ENCODE measurements at places on chromosomes 2 and 18.

DNA sequence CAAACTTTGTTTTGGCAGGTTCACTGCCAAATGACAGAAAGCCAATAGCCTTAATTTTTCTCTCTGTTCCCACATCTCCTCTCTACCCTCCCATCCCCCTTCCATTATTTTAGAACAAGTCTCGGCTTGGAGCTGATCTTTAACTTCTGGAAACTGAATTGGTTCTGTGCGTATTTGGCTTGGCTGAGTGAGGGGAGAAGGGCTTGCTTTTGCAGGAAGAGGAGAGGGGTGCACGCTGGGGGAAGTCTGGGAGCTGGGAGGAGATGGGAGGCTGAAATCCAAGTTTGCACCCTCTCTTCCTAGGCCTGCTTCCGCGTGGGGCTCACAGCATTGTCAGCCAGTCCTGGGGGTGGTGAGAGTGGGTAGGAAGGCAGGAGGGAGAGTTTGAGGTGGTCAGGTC lies 176.1 kb upstream of the SPRED2 start:
- no peak for DNase-seq

GRCh38 chr2:168742258-168742932 lies 60.0 kb upstream of the NOSTRIN start:
- no peak for DNase-seq

GRCh38 chr2:180254872-180255271 lies 247.8 kb upstream of the CWC22 start:
- DNase-seq, result no peak

- no peak for DNase-seq
Measured at GRCh38 chr2:38371235-38371634, 5.8 kb downstream of the ATL2 start.

DNA sequence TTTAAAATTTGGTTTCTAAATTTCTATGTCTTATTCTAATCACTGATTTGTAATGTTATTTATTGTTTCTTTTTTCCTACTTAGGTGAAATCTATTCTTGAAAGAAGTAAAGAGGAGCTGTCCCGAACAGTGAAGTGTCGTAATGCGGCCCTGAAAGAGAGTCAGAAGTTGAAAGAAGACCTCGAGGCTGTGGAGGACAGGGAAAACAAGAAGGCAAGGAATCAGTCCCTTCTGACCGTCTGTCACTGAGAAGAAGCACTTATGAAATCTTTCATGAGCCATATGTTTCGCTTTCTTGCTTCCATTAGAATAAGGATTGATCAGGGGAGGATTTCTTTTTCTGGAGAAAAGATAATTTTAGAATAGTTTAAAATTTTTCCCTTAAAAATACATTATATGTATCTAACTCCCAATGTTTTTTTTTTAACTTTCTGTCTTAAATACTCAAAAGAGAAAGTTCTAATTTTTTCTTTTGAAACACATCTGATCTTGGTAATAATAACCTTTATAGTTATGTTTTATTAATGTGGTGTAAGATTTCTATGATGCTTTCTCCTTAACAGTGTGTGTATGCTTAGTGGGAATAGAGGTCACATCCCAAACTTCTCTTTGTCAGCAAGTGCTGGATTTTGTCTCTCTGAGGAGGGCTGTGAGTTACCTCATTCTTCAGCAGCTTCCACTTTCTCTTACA lies 79.0 kb downstream of the CCDC150 start:
- no peak for DNase-seq

DNA sequence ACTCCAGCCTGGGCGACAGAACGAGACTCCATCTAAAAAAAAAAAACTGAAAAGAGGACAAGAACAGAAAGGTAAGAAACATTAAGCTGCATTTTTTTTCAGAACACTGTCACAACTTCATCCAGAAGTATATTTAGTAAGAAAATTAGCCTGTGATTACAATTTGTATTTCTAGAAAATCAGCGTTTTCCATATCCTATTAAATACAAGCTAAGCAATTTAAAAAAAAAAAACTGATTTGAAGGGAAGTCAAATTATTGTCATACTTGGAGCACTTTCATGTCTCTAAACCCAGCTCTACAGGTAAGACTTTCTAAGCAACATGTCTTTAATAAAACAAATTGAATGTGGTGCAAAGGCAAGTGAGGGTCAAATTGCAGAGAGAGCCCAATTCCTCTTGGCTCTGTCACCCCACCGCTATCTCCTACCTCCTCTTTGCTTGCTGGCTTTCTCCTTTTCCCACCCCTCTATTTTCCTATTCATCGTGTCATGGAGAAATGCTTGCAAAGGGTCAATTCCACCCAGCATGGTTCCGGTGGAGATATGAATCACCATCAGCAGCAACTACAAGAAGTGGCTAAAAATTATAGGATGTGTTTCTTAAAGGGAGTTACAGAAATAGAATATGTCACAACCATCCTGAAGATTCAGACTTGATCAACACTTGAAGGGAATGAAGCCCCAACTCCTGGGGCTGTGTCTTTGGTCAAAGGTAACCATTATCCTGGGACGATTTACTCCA lies 68.4 kb upstream of the BCL11A start:
- DNase-seq, result no peak

DNA sequence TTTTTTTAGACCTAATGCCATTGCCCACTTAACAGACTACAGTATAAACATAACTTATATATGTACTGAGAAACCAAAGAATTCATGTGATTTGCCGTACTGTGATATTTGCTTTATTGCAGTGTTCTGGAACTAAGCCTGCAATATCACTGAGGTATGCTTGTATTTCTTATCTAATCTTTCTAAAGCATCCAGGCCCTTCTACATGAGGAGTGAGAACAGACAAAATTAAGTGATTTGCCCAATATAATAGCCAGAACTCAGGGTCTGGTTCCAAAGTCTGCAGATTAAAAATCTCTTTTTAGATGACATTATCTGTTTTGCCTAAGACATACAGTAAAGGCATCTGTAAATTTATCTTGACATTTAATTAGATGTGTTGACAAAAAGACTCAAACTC lies 41.9 kb downstream of the BMPR2 start:
- no peak for DNase-seq

GRCh38 chr18:48864876-48865275 lies 85.9 kb downstream of the SMAD7 start:
- DNase-seq, result no peak

DNA sequence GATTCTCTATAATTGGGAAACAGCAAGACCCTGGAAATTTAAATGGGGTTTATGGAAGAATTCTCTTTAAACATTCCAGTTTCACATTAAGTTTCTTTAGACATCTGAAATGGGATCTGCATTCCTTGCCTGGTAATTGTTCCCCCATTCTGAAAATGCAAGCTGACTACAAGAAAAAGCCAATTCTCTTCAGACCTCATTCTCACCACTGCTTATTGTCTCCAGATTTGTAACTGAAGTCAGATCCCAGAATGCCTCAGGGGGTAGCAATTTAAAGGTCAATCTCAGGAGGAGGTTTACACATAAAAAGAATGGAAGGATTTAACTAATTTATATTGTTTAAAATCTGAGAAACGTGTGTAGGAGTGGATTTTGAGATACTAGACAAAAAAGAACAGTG lies 41.2 kb downstream of the COL3A1 start:
- no peak for DNase-seq

- no peak for DNase-seq
Measured at GRCh38 chr18:22412176-22412911, 5.4 kb downstream of the CTAGE1 start.

DNA sequence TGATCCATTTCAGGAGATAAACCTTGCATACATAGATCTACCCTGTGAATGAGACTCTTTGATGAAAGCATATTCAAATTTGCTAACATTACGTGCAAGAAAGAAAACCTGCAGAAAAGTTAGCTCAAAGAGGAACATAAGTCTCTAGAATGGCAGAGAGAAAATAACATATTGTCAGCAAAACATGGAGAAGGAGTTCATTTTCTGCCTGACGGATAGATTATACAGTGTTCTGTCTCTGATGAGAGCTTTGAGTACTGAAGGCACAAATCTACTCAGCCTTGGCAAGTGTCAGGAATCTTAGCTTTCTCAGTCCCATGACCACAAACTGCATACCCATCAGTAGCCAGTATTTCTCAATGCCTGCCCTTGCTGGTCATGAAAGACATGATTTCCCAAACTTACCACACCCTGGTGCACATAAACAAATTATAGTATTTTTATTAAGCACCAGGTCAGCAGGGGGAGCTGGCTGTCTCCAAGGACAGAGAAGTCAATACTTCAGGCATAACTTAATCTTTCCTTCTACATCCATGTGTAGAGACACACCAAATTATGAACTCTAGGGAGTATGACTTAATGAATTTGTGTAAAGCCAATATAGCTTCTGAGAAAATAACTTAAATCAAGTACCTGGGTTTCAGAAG lies 401.2 kb upstream of the SOX11 start:
- DNase-seq, result no peak

- DNase-seq, result no peak
Measured at GRCh38 chr18:79092874-79093273, 23.7 kb downstream of the ATP9B start.

DNA sequence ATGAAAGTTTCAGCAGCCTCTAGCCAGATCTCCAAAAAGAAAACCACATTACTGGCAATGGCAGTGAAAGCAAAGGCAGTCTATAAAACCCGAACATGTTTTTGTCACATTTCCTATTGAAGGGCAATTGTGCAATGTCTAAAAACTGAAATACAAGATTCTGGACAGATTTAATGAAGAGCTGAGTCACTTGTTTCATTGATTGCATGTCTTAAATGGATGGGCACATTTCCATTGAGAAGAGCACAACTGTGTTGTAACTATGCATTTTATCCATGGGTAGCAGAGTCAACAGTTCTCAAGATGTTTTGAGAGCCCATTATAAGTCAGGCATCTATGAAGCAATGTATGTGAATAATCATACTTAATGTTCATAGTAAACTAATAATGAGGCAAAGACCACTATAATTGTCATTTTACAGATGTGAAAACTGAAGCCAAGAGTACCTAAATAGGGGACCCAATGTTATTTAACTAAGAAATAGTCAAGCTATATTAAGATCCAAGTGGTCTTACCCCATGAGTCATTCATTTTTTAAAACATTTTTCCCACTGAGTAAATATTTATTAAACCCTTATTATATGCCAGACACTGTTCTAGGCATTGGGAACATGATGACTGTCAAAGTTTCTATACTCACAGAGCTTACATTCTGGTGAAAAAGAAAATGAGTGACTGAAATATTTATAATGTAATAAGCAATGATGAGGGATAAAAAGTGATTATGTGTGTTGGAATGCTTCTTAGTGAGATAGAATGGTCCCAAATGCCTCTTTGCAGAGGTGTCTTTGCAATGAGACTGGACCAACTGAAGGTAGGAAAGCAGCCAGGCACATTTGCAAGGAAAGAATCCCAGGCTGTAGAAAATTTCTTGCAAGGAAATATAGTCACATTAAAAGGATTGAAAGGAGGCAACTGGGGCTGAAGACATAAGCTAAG lies 818.9 kb upstream of the ACVR2A start:
- DNase-seq, result no peak

DNA sequence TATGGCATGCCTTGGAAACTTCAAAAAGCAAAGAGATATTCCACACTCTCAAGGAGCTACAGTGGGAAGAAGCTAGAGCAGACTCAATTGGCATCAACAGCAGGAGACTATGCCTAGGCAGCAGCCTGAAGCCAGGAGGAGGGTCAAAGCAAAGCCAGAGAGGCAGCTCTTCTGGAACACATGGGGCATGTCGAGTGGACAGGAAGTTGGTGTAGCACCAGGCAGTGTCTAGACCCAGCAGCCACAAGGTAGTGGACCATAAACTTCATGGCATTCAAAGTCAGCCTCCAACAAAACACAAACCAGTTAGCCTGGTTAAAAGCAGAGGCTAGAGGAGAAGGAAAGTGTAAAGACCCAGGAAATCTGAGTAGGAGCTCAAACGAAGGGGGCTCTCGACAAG lies 311.2 kb upstream of the PKDCC start:
- no peak for DNase-seq

- no peak for DNase-seq
Measured at GRCh38 chr2:161041356-161041755, 118.9 kb upstream of the TANK start.

GRCh38 chr2:100416935-100417710 lies at the start of gene CHST10:
CHST10 (minus strand) TSS chr2:100417668; CDS start chr2:100406675, 10,993 bp downstream.
- peak; percentile 43 for DNase-seq

- no peak for DNase-seq
Measured at GRCh38 chr2:67309281-67309680, 87.9 kb upstream of the ETAA1 start.

DNA sequence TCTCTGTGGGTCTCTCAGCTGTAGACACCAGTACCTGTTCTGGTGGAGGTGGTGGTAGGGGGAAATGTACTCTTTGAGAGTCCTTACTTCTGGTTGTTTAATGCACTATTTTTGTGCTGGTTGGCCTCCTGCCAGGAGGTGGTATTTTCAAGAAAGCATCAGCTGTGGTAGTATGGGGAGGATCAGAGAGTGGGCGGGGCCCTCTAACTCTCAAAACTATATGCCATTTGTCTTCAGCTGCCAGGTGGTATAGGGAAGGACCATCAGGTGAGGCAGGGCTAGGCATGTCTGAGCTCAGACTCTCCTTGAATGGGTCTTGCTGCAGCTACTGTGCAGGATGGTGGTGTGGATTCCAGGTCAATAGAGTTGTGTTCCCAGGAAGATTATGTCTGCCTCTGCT lies 1100.8 kb downstream of the CNTNAP5 start:
- no peak for DNase-seq

DNA sequence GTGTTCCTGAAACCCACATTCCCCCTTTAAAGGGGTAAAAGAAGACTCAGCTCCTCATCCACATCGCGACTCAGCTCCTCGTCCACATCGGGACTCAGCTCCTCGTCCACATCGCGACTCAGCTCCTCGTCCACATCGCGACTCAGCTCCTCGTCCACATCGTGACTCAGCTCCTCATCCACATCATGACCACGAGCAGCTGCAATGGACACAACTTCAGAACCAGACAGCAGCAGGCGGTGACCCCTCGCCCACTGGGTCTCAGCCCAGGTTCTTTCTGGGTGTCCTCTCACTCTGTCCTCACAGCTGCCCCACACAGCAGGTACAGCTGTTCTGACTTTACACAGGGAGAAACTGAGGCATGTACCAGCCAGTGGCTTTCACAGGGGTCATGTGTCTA lies 163.5 kb upstream of the SALL3 start:
- no peak for DNase-seq

GRCh38 chr2:64192664-64193105 lies 48.5 kb upstream of the PELI1 start:
- DNase-seq, result no peak

GRCh38 chr18:76386071-76386470 lies 109.0 kb downstream of the ZNF516 start:
- no peak for DNase-seq

DNA sequence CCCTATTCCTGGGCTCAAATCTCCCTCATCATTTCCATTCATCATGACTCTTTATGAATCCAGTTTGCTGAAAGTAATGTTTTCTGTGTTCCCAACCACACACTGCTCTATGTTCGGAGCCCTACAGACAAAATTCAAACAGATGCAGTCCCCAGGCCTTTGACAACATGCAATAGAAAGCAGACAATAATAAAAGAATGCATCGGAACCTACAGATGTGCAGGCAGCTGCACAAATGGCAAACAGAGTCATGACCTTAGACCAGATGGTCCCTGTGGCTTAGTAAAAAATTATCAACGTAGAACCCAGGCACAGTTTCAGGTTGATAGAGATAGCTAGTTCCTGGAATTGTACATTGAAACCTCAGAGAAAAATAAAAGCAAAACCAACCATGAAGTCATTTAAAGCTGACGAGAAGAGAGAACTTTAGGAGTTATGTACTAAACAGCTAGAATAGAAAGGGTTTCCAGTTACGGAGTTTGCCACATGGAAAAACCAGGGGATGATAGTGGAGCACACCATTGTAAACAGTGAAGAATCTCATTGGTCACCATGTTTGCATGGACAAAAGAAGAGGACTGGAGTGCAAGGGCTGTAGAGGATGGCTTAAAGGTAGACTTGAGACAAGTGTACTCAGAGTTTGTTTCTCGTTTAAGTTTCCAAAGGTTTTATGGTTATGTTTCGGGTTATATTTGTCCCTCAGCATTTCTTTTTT lies 23.2 kb upstream of the ACVR1 start:
- DNase-seq, result no peak

Measured in activated CD4-positive, alpha-beta T cell treated with anti-CD3 and anti-CD28 coated beads for 4 hours (primary cell).